ENCODE measurements at places on chromosomes 11 and 22.

- no peak for DNase-seq
Measured at GRCh38 chr11:16295592-16295991, 60.8 kb downstream of the SOX6 start.

GRCh38 chr11:88701816-88702215 lies 364.0 kb downstream of the GRM5 start:
- no peak for DNase-seq

DNA sequence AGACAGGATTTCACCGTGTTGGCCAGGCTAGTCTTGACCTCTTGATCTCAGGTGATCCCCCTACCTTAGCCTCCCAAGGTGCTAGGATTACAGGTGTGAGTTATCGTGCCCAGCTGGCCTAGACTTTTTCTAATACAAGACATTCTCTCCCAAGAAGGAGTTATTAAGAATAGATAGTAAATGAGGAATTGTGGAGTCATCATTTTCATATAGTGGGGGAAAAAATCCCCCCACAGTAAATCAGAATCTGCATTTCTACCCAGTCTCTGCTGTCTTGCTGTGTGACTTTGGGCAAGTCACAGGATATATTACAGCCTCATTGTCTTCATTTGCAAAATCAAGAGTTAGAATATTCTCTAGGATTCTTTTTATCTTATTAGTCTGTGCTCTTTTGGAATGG lies 21.6 kb downstream of the SLC6A5 start:
- no peak for DNase-seq

DNA sequence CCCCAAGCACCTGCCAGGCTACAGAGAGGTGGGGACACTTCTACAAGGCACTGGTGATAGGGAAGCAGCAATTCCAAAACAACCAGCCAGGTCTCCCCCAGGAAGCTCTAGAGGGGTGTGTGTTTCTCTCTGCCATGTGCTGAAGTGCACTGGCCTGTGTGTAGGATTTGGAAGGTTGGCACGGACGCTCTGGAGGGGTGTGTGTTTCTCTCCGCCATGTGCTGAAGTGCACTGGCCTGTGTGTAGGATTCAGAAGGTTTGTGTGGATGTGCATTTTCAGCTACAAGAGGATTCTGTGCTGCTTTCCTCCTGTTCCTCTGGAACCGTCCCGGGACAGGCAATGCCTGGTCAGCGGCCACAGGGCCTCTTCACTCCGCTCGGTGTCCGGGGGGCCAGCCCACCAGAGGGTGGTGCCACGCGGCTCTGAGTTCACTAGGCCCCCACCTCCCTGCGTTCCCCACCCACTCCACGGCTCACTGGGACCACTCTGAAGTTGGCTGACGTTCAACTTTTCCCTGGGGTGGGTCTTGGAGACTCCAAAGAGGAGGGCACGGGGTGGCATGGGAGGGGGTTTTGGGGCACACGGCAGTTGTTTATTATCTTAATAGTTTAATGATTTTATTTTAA lies 552.8 kb downstream of the BRD1 start:
- DNase-seq, result no peak

DNA sequence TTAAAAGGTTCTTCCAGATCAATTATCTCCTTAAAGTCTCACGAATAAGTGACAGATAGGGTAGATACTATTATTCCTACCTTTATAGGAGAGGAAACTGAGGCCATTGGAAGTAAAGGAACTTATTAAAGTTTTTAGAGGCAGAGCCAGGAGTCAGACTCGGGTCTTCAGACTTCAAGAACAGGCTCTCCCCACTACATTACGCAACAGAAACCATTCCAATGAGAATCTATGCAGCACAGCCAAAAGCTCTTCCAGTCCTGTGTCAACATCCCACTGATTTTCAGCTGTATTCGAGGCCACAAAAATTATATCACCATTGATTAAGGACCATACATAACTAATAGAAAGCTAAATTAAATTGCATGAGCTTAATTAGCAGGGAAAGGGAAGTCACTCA lies 77.4 kb downstream of the RELT start:
- DNase-seq, result no peak

GRCh38 chr11:114082415-114082748 lies 22.9 kb downstream of the ZBTB16 start:
- DNase-seq, result no peak

- no peak for DNase-seq
Measured at GRCh38 chr22:47190276-47190956, 428.0 kb downstream of the TBC1D22A start.

GRCh38 chr11:62930157-62930556 lies 9.0 kb upstream of the CHRM1 start:
- peak; percentile 64 for DNase-seq

DNA sequence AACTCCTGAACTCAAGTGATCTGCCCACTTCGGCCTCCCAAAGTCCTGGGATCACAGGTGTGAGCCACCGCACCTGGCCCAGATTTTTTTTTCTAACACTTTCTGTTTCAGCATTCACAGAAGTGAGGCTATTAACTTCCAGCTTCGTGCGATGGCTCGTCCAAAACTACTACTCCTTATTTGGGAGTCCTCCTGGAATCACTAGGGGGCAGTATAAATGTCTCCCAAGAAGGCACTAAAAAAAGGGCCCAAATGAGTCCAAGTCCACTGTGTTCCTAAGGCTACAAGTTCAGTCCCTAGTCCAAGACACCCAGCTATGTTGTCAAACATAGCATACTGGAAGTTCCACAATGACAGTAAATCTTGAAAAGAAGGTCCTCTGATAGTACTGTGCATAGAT lies 63.2 kb upstream of the BIRC3 start:
- no peak for DNase-seq

DNA sequence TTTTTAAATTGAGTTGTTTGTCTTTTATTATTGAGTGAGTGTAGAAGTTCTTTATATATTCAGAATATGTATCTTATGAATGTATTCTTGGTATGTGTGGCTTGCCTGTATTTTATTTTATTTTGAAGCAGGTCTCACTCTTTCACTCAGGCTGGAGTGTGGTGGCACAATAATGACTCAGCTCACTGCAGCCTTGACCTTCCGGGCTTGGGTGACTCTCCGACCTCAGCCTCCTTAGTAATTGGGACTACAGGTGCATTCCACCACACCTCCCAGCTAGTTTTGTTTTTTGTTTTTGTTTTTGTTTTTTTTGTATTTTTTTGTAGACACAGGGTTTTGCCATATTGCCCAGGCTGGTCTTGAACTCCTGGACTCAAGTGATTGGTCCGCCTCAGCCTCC lies 24.5 kb upstream of the MPPED2 start:
- no peak for DNase-seq

DNA sequence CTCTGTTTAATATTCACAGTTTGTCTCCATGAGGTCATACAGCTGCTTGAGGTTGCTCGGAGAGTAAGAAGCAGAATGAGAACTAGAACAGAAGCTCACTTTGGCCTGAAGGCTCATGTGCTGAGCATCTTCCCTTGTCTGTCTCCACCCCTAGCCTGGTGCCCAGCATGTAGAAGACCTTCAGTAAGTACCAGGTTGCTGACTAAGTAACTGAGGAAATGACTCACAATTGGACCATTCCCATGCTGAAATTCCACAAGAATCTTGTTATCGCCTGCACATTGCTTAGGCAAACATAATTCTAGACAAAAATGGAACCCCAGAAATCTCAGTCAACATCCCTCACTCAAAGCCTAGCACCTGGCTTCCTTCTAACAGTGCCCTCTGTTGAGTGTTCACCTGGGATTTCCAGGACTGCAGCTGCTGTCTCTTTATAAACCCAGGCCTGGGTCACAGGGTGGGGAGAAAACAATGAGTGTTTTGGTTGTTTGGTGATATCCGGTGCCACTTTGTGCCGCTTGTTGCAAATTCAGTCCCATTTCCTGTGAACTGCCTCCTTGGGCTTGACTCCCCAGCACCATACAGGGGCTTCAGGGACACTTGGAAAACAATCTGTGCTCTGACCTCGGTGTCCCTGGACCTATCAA lies 406.8 kb downstream of the ETS1 start:
- DNase-seq, result no peak

GRCh38 chr11:36365907-36366306 lies 69.8 kb downstream of the PRR5L start:
- no peak for DNase-seq

DNA sequence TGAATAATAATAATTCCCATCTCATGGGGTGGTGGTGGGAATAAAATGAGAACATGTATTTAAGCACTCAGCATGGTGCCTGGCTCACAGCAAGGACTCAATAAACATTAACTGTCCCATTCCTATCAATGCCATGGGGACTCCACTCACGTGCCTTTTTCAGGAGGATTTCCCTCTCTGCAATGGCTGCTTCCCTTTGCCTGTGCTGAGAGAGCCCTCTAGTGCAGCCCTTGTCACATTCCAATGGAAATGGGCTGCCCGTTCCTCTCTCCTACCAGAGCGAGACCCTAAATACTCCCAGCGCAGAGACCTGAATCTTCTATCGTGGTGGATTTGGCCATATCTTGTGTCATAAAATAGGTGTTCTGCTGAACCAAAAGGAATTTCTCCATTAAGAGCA lies 621.5 kb upstream of the B3GAT1 start:
- peak; percentile 54 for DNase-seq

GRCh38 chr11:1837171-1838076 lies 1.4 kb upstream of the TNNI2 start:
- no peak for DNase-seq

GRCh38 chr22:40609216-40609615 lies 27.3 kb downstream of the MRTFA start:
- no peak for DNase-seq

GRCh38 chr11:116513894-116514293 lies 258.9 kb downstream of the BUD13 start:
- DNase-seq, result no peak

DNA sequence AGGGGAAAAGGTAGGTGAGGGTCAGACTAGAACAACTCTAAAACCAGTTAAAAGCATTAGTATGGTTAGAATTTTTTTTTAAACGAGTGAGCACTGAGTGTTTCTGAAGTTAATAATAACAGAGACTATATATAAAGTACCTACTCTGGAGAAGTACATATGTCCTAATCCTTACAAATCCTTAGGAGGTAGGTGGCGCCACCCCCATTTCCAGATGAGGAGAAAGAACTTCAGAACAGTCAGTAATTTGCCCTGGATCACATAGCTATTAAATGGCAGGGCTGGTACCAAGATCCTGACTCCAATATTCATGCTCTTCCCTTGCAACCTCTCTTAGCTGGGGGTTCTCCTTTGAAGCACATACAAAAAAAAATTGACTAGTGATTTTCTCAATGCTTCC lies 80.5 kb downstream of the CLPB start:
- DNase-seq, result peak; percentile 25

DNA sequence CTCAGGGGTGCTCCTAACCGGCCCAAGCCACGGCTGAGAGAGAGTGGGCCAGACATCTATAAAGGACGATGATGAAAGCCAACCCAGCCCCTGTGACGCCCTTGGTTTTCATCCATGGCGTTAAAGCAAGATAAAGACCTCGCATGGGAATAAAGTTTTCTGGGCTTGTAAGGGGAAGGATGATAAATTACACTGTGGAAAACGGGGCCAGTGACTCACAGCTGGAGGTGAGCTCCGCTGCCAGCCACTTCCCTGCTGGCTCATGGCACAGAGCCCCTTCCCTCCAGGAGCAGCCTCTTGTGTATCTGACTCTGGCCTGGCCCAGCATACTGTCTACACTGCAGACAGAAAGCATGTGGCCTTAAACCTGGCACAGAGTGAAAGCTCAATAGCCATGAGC lies 503.2 kb upstream of the B3GAT1 start:
- DNase-seq, result no peak

DNA sequence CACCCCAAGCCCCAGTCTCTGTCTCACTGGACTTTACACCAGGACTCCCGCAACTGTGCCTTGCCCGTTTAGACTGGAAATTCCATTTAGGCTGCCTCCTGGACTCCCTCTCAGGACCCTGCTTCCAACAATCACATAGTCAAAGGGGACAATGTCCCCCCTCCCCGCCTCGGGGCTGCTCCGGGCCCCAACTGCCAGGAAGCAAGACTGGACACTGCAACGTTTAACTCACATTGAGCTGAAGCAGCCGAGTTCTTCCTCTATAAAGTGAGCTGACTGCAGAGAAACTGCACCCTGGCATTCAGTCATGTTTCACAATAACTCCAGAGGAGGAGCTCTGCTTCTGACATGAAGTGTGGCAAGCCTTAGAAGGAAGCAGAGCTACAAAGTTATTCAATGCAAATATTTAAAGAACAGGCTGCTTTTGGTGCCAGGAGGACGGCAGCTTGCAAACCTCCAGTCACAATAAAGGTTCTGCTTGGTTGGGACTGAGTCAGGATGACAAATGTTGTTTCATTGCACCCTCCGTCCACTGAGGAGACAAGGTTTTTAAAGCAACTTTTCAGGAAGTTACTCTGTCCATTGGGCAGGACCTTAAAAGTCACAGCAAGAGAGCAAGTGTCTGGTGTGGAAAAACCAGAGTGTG lies 19.9 kb downstream of the PACSIN2 start:
- no peak for DNase-seq

DNA sequence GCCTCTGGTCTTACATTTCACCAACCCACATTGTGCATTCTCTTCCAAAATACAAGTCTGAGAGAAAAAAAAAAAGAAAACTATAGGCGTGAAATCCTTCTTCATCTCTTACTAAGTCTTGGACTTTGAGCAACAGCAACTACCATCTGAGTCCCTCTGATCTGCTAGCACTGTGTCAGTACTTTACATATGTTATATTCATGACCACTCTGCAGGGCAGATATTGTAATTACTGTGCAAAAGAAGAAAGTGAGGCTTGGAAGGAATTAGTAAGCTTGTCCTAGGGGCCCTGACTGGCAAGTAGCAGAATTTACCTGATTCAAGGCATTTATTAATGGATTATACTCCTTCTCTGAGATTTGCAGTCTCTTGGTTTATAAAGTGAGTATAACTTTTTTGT lies 52.7 kb upstream of the EED start:
- no peak for DNase-seq

GRCh38 chr22:20068640-20069039 lies 11.4 kb upstream of the DGCR8 start:
- no peak for DNase-seq

DNA sequence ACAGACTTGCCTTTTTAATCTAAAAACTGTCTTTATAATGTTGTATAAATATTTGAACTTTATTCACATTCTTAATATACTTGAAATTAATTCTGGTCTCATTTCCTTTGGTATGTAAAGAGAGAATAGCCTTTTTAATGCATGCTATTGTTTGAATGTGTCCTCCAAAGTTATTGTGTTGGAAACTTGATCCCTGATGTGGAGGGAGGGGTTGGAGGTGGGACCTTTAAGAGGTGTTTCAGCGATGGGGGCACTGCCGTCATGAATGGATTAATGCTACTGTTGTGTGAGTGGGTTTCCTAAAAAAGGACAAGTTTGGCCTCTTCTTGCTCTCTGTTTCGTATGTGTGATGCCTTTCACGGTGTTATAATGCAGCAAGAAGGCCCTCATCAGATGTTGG lies 131.7 kb downstream of the DDX10 start:
- no peak for DNase-seq

GRCh38 chr11:77250881-77251640 lies 50.4 kb downstream of the GDPD4 start:
- no peak for DNase-seq

DNA sequence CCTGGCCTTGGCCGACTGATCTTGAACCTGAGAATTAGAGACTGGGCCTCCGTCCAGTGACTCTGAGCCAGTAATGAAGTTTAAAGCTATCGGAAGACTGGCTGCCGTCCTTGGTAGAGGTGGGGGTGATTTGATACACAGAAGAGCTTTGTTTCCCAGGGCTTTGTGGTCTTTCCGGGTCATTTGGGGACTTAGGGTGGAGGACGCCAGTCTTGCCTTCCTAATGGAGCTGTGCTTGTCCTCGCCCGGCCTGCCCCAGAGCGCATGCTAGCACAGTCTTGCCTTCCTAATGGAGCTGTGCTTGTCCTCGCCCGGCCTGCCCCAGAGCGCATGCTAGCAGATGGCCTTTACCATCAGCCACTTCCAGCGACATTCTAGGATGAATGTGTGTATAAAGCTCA lies 65.8 kb downstream of the ST3GAL4 start:
- no peak for DNase-seq
